ENCODE measurements at places on chromosomes 2 and 18. TPM values are rescaled to one million over a fixed set of nuclear protein-coding genes. Genes with fewer than 3 reads are reported as not detected.

- H3K4me1 ChIP-seq: no peaks in the 10 kb centered on the region
- no peak overlapping the region for H3K27ac ChIP-seq
- no peak for DNase-seq
- H3K36me3 ChIP-seq: no peaks in the 10 kb centered on the region
These were observed 11.5 kb downstream of the MYL1 start for GRCh38 chr2:210303498-210303897.

CCDC85A gene
- not detected for polyA plus RNA-seq

GRCh38 chr2:181474222-181474881 is 17.2 kb downstream of the ITGA4 start:
- no peaks in the 10 kb centered on the region for H3K27me3 ChIP-seq
- DNase-seq: no peak
- H3K4me1 ChIP-seq: peaks cover 19% of the 10 kb centered on the region
- no peak overlapping the region for H3K27ac ChIP-seq

NPHP1 gene
- 1.8 TPM for polyA plus RNA-seq

NOSTRIN gene
- 0.39 TPM for polyA plus RNA-seq

DNA sequence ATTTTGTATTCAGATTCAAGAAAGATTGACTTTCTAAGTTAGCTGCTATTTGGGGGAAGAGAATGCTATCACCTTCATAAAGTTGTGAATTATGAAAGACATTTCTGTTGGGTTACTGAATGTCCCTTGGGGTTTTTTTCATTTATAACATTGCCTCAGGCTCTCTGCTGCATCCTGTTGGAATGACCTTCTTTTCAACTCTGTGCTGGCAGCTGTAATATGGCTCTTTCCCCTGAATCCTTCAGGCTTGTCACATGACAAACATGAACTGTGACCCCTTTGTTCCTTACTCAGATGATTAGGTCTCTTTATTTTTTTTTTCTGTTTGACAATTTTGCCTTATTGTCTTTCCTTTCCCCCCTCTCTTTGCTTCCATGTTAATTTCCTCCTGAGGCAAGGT is 159.8 kb downstream of the TAF4B start:
- H3K4me1 ChIP-seq: 0 out of 2 replicates have a peak, but pooled peaks cover 3% of the 10 kb centered on the region
- H3K27ac ChIP-seq: no peak overlapping the region
- H3K27me3 ChIP-seq: no peaks in the 10 kb centered on the region
- DNase-seq: no peak
